Cardiac septum (tissue), 1 donor: ENCODE measurements at places on chromosomes 3 and 15. TPM values are rescaled to one million over a fixed set of nuclear protein-coding genes. Genes with fewer than 3 reads are reported as not detected.

DNA sequence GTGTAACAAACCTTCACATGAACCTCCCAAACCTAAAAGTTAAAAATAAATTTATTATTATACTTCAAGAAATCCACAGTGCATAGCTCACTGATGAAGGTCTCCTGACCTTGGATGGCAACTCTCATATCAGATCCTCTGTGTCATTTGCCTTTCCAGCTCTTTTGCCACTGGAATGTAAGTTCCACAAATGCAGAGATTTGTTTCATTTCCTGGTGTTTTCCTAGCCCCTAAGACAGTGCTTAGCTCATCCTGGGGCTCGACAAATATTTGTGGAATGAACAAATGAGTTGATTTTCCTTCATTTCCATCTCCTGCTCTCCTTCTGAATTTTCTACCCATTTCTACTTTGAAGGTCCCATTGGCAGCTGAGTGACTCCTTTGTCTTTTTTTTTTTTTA lies 56.0 kb downstream of the FRMD4B start:
- DNase-seq: no peak

GRCh38 chr15:57375827-57376695 lies at the start of gene CGNL1:
Gene CGNL1, plus strand, starts transcription at chr15:57376505. Its CDS starts 61,495 bp downstream, at chr15:57438000.
- no peak for DNase-seq

DNA sequence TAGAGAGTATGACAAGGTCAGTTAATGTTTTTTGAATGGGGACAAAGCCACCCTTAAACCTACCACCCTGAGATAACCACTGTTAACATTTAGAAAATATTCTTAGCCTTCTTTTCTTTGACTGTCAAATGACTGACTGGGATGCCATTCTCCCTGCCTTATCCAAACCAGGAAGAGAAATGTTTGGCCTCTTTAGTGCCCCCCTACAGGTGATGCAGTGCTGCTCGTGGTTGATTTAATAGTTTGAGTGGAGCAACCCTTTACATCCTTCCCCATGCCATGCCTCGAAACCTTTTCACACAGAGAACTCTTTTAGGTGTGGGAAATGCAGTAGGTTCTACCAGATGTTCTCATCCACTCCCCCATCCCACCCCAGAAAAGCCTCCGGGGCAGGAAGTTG lies 38.7 kb upstream of the UMPS start:
- DNase-seq: no peak

GRCh38 chr3:114716126-114716525 lies 422.3 kb downstream of the TIGIT start:
- DNase-seq: no peak

DNA sequence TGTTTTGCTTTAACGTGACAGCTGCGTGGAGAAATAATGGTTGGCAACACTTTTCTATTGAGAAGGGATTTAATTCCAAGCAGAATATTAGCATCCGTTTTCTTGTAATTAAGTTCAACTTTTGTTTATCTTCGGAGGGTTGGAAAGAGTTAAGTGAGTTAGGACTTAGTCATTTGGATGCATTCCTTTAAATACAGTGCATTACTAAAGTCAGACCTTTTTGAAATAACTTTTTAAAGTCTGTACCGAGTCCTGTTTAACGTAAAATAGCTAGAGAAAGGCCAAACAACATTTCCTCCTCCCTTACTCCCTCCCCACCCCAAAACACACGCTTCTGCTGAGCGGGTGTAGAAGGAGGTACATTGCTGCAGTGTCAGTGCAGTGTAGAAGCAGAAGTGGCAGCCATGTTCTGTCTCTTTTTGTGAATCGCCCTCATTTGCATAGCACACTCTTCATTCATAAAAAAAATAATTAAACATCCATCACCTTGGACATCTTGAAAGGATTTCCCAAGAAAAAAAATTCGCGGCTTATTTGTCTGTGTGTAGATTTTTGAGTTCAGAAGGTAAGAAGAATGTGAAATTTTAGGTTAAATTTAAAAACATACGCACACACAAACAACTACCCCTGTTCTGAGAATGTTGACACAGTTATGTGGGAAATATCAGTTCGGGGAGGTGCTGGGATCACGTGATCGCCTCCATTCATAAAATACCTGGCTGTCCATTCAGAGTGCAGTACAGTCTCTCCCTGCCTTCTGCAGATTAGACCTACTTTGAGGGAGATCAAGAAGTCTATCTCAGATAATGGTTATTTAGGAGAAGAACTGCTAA lies 1.6 kb downstream of the SPRED1 start:
- no peak for DNase-seq

- DNase-seq: no peak
Measured at GRCh38 chr15:23854912-23855659, 168.0 kb upstream of the NDN start.

GRCh38 chr3:27675287-27675686 lies 46.8 kb downstream of the EOMES start:
- no peak for DNase-seq

DNA sequence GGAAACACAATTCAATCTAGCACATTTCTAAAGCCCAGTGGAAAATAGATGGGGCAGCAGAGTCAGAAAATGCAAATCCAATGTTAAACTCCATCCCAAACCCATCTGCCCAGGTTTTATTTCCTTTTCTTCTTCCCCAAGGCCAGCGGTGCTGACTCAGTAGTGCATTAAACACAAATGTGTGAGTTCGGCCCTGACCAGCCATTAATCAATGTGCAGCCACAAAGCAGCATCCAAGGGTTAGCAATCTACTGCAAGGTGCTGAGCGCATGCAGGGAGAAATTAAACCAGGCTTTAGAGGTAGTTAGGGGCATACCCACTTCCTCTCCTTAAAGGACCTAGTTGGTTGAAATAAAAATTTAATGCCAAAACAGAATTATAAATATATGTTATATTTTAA lies 583.3 kb upstream of the PPP2R3A start:
- DNase-seq: no peak

MASP1 gene
- total RNA-seq: 59.7 TPM
